Stimulated activated CD8-positive, alpha-beta memory T cell treated with anti-CD3 and anti-CD28 coated beads, Interleukin-15, amount 100 ng/mL, for 48 hours (primary cell): ENCODE measurements at places on chromosomes 2 and 18.

GRCh38 chr2:236733156-236733555 lies 163.5 kb downstream of the ACKR3 start:
- DNase-seq: no peak

DNA sequence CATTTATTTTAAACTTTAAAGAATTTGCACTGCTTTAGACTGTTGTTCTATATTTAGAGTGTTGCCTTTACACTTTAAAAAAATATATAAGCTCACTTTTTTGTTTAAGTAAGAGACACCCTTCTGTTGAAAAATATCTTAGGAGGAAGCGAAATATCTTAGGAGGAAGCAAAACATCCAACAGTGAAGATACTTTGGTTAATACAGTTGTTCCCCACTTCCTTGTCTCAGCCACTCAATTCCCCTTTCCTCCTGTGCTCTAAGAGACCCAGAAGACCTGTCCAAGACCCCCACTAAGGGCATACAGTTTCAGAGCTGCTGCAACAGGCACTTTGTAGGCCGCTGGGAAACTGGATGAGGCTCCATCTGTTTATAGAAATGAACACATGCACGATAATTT lies 5.7 kb downstream of the SERPINB8 start:
- no peak for DNase-seq

DNA sequence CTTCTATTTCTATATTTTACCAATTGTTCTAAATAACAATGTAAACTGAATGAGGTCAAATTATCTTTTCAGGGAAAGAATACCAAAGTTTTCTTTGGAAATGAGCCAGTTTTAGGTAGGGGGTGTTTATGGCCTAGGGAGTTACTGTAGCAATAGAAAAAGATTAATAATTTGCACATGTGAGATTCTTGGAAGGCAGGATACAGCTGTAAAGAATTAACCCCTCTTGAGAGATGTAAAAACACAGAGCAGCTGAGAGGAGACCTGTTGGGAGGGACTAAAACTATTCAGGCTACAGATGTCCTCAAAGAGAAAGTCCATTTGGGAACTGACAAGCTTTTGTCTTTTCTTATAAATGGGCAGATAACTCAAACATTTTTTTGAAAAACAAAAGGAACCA lies 182.2 kb downstream of the FIGN start:
- no peak for DNase-seq

DNA sequence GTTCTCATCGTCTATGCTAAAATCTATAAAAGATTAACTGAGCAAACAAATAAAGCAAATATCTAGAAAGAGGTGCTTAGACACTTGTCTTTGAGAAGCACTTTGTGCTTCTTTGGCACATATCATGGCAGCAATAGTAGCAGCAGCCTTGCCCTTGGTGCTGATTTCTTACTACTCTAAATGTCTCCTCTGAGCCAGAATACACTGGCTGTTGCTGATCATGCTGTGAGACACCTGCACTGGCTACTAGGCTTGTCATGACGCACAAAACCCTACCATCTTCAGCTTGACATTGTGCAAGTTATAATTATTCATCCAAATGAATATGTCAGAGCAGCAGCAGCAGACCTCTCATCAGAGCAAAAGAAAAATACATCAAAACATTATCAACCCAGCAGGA lies 46.7 kb downstream of the FANCL start:
- DNase-seq: no peak

DNA sequence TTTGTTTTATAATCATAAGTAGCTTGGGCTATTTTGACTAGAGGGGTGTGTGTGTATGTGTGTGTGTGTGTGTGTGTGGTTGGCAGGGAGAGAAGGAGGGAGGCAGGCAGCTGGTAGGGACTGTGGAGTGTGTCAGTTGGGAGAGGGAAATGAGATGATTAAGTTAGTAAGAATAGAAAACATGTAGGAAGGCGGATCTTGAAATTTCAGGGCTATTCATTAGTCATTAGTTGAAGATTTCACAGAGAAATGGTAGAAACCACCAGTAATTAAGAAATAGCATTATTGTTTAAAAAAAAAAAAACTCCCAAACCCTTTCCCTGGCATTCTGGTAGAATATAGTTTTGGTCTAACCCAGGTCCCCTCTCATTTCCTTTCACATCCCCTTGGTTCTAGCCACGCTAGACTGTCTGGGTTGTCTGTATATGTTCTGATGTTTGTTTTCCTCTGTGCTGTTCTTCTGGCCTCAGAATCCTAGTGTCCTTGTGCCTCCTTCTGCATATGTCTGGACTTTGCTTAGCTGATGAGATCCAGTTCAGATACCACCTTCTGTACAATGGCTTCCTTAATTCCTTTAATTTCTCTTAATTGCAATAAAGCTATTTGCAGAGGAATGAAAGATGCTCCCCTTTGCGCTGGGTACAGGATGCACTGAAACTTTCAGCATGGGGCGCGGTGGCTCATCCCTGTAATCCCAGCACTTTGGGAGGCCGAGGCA lies 161.6 kb downstream of the NEDD4L start:
- DNase-seq: no peak

DNA sequence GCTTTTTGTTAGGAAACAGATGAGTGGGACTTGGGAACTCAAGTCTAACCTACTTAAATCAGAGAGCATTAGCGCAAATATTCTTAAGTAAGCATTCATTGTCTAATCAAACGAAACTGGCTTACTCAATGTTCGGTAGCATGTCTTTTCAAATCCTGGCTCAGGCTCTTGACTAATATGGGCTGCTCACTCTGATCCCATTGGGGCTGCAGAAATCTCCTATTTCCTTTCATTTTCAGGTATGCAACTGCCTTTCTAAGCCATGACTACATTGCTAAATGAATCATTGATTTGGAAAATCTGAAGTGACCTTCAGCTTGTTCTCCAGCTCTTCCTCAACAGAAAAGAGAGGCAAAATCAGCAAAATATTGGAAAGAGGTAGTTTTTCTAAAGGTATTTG lies 2084.4 kb upstream of the PIK3C3 start:
- no peak for DNase-seq

DNA sequence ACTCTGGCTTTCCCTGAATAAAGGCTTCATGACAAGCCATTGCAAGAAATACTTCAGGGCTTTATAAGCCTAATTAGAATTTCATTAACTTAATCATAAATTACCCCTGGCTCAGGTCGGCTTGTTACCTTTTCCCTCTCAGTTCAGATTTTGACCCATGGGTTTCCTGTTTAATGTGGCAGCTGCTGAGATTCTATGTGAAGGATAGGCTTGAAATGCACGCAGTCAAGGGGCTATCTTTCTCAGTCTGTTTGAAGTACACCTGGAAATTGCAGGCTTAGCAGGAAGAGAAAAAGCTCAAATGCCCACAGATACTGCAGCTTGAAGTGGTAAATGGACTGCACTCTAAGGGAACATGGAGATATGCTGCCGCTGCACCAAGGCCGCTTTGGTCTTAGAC lies 49.4 kb downstream of the CAVIN2 start:
- DNase-seq: no peak

DNA sequence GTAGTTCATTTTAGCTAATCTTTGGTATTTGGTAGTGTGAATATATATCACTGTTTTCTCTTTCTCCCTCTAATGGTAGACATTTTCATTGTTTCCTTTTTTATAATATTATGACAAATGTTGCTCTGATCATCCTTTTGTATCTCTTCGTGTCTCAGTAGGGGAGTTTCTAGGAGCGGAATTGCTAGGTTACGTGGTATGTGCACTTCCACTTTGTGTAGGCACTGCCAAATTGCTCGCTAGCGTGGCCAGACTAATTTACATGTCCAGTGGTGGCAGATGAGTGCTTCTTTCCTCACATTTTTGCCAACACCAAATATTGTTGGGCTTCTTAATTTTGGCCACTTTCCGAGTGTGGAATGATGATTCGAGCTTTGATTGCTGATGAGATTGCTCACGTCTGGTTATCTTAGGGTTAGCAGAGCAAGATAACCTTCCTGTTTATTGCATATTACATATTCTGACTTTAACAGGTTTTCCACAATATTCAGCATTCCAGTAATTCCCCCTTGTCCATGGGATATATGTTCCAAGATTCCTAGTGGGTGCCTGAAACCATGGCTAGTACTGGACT lies 30.4 kb upstream of the GREB1 start:
- DNase-seq: no peak

GRCh38 chr2:32067549-32067948 lies 4.2 kb downstream of the SPAST start:
- DNase-seq: no peak

GRCh38 chr2:167832868-167833287 lies 414.5 kb downstream of the STK39 start:
- DNase-seq: no peak

DNA sequence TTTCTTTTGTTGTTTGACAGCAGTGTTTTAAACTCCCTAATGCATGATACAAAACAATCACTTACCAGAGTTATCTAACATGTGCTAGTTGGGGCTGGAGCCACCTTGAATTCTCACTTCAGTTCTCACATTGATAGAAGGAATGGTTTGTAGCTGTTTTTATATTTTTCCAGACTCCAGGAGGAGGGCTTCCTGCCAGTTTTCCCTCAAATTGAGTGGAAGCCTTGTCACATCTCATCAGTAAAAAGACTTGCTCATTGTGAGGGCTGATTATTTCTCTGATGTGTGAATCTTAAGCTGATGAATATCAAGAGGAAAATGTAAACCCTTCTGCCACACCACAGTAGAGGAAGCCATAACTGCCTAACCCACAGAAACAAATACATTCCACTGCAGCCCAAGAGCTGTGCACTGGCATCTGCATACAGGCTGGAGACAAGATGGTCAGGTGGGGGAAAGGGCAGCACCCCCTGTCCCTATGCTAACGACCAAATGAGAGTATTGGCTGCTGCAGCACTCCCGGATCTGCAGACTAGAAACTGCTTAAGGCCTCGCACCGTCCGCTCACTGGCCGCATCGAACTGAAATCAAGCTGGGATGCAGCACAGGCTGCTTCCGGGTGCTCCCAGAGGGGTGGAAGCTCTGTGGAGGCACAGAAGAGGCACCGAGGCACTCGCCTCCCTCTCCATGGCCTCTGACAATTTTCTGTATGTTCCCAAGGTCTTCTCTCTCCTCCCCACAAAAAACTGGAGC lies 73.7 kb upstream of the TPO start:
- DNase-seq: no peak

- DNase-seq: no peak
These were observed 90.4 kb upstream of the NOSTRIN start for GRCh38 chr2:168712053-168712452.

GRCh38 chr18:72808680-72809079 lies 59.1 kb downstream of the NETO1 start:
- no peak for DNase-seq

DNA sequence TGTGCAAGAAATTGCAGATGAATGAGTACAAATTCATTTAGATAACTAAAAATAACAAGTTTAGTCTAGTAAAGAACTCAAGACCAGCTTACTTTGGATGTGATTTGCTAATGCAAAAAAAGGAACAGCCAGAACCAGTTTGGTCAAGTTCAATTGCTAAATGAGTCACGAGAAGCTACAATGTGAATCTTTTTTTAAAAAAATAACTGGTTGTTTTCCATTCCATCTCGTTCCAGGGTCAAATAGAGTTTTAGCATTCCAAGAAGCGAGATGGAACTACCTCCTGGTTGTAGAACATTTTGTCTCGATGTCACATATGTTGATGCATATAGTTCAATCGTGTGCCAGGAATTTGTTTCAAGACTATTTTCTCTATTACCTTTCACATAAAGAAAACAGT lies 65.0 kb upstream of the IKZF2 start:
- no peak for DNase-seq

- no peak for DNase-seq
These were observed 37.6 kb downstream of the PROC start for GRCh38 chr2:127455566-127456493.

DNA sequence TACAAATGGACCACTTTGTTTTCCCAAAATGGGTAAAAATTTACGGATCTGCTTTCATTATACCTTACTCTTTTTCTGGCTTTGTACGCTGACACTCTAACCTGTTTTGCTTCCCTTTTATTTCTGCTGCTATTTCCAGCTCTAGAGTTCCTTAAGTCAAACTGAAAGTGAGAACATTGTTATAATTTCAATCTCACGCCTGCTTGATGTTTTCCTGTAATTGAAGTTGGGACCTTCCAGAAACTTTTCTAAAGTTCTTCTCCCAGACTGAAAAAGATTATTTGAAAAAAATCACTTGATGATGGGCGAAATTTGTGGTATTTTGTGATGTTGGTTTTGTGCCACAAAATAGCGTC lies 1.8 kb downstream of the GLS start:
- DNase-seq: no peak

- DNase-seq: no peak
These were observed 6.9 kb downstream of the CD28 start for GRCh38 chr2:203713381-203713780.

DNA sequence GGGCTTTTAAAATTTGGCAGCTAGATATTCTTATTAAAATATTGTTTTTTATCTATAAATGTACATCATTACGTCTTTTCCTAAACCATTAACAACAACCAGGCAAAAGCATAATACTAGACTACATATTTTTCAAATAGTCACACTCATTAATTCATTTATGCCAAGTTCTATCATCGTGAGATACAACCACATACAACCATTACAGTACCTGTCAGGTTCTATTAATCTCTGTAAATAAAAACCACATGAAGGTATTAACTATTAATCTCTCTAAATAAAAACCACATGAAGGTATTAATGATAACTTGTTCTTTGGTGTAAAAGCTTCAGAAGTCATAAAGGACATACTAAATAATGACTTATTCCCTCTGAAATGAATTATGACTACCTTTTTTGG lies 432.7 kb downstream of the TMX3 start:
- no peak for DNase-seq

DNA sequence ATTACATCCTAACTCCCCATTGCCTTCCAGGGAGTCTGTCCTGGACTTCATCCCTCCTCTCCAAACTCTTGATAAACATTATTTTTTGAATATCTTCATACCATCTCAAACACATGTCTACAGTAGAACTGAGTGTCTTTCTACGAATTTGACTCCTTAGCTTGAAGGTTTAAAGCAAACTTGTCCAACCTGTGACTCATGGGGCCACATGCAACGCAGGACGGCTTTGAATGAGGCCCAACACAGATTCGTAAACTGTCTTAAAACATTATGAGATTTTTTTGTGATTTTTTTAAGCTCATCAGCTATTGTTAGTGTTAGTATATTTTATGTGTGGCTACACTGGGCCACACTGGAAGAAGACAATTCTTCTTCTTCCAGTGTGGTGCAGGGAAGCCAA lies 98.1 kb downstream of the PARD3B start:
- DNase-seq: no peak

- no peak for DNase-seq
These were observed 68.7 kb downstream of the DNAJC10 start for GRCh38 chr2:182784777-182785176.
